Left ventricle myocardium inferior (tissue), 1 donor: ENCODE measurements at places on chromosomes 12 and 14. TPM values are rescaled to one million over a fixed set of nuclear protein-coding genes. Genes with fewer than 3 reads are reported as not detected.

CLEC9A gene
- not detected for total RNA-seq

OS9 gene
- 112 TPM for total RNA-seq

PLCZ1 gene
- total RNA-seq = 0.49 TPM

GRCh38 chr14:72518809-72519377 is 375.0 kb downstream of the DPF3 start:
- DNase-seq = no peak
- H3K4me1 ChIP-seq = no peaks in the 10 kb centered on the region

- H3K27ac ChIP-seq = no peak overlapping the region
- no peaks in the 10 kb centered on the region for H3K27me3 ChIP-seq
- H3K36me3 ChIP-seq = no peaks in the 10 kb centered on the region
- H3K4me3 ChIP-seq = no peak overlapping the region
Observed at GRCh38 chr12:40168001-40168400, 56.8 kb upstream of the LRRK2 start.
